NCI-H1092 (cell line): ENCODE measurements at places on chromosomes 6 and 20.

DNA sequence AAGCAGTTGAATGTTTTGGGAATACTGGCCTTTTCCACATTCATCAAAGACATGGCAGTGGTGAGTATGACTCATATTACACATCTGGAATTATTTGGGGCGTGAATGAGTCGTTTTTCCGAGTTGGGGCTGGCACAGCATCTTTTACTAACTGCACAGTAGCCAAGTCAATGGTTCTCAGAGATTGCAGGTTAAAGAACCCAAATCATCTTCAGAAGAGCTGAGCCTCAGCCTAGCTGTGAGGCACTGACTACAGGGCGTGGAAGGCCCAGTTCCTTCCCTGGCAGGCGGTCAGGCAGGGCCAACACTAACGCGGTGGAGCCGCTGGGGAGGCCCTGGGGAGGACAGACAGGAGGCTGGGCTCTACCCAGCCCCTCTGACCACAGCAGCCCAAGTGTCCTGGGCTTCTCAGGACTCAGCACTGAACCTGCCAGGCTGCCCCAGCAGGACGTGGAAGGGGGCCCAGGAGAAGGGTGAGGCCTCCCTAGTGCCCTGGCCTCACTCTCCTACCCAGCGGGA lies 20.1 kb upstream of the HELZ2 start:
- DNase-seq, result no peak

DNA sequence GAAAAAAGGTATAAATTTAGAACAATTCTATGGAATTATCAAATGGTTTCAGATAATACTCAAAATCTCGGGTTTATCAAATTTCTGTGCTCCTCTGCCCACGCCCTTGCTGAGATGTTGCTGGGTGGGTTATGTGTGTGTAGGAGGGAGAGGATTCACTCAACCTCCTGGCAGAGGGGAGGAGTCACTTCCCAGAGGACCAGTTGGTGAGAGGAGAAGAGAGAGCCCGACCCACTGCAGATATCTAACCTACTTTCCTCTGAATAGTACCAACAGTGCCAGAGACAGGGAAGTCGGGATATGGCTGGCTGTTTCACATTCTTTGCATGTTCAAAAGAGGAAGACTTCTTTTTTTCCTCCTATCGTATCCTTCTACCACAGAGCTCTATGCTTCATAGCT lies 187.1 kb upstream of the MAN1A1 start:
- no peak for DNase-seq

- DNase-seq, result no peak
Measured at GRCh38 chr6:42864602-42865001, 14.8 kb upstream of the RPL7L1 start.

DNA sequence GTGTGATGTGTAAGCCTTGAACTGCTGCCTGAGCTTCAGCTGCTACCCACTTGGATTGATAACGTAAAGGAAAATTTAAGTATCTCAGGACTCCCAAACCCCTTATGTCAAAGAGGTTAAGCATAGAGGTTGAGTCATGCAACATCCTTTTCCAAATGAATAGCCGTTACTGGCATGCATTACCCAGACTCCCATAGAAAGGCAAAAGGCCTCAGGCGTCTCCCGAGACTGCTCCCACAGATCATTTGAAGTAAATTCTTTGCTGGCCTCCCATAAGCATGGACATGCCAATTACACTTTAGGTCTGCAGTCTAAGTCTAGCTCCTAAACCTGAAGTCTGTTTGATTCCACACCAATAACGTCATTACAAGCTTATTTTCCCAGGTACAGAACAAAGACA lies 14.7 kb downstream of the IPCEF1 start:
- no peak for DNase-seq

DNA sequence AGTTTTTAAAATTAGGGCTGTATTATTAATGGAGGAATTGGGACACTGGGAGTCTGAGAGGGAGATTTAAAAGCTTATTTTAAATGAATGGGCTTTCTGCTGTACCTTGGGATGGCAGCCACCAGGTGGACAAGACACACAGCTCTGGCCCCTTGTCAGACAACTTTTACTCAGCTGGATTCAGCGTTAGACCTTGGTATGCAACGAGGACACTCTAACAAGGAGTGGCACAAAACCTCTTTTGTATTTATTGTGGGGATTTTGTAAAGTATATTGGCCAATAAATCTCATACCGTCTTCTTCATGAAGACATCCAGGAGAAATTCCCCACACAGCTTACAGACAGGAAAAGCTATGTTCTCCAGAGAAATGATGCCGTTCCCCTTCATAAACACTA lies 105.7 kb downstream of the LCA5 start:
- no peak for DNase-seq

GRCh38 chr6:115613488-115613887 lies 447.2 kb downstream of the FRK start:
- no peak for DNase-seq

DNA sequence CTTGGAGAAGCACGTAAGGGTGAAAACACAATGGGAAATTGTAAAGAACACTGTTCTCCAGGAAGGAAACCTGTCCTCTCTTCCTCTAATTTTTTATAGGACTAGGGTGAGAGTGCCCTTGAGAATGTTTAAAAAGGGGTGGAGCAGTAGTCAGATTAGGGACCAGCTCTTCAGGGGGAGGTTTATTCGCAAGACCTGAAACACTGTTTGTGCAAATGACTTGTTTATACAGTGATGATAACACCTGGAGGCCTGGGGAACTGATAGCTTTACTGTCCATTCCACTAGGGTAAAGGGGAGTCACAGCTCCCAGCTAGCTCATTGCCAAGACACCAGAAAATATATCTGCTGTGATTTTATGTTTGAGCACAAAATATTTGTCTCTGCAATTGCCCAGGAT lies 8.1 kb upstream of the FUT9 start:
- DNase-seq, result no peak

- DNase-seq, result no peak
Measured at GRCh38 chr20:3456648-3457047, 14.2 kb upstream of the ATRN start.

DNA sequence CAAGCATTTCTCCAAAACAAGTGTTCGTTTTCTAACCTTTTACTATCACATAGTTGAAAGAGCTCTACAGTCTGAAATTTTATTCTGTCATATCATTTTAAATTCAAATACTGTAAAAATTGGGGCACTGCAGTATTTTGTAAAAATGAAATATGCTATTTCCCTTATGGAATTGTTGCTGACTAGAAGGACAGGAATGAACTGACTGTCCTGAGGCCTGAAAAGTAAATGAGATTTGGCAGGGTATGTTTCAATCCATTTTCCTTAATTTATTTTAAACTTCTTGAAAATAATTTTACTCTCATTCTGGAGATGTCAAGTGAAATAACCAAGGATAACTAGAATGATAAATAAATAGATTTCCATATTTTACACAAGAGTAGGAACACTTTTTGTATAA lies 11.9 kb upstream of the PNRC1 start:
- DNase-seq, result no peak

DNA sequence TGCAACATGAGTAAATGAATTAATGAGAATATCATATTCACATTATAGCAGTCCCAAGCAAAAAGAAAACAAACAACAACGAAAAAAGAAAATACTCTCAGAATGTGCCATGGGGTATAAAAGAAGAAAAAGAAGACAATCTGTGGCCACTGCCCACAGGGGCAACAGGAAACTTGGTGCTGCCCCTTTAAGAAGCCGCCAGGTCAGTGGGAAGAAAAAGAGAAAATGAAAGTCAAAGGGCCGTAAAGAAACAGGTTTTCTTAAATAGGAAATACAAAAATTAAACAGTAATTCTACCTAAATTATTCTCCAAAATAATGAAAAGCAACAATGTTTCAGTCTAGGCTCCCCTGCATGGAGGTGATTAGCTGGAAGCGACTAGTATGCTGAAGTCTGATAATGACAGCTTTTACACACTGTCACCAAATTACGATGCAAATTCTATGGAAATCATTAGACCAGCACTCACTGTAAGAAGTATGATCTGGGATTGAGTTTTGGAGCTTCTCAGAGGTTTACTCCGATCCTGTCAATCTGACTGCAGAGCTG lies 23.6 kb downstream of the GMDS start:
- no peak for DNase-seq

DNA sequence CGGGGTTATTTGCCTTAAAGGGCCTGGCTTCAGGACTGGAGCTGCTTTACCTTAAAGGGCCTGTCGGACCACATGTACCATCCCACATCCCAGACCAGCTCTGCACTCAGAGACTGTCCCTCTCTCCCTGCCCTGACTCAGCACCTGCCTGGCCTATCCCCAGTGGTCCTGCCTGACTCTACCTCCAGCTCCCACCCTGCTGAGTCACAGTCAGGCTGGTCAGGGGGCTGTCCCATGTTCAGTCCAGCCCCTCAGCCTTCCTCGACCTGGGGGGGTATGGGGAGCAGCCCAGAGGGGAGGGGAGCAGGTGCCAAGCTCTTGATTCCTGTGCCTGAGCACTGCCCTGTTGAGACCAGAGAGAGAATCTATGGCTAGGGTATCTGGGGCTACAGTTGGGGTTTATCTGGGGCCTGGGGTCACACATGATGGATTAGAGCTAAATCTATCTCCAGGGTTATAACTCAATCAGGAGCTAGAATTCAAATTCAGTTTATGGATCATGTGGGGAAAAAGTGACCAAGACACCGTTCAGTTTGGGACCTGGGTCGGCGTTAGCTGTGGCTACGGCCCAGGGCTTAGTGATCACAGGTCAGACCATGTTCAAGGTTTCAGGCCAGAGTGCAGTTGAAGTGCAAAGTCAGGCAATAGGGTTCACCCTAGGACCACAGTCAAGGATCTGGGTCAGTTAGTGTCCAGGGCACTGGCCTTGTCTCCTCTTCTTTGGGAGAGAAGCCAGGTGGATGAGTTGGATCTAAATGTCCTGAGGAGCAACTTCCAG lies 9.4 kb upstream of the TRIB3 start:
- DNase-seq, result no peak

DNA sequence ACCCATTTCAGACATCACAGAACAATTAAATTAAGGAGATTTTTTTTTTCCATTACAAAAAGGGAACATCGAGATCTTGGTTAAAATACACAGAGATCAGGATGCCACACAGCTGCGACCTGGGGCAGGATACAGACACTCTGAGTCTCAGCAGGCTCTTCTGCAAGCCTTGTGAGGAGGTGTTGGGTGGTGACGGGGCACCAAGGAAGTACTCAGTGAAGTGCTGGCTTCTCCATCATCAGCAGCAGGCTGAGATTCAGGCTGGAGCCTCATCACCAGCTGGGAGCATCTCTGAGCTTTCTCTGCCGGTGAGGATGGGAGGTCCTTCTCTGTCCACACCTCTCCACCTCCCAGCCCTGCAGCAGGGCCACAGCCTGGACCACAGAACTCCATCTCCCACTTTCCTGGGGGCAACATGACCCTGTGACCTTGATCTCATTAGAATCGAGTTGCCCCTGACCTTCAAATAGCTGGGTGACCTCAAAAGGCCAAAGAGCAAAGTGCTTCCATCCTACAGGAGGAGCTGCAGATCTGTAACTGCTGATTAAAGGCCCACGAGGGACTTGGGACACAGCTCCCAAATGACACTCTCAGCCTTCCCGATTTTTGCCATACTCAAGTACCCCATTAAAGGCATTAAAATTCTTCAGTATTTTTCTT lies 16.0 kb downstream of the PMEPA1 start:
- no peak for DNase-seq
